Amniotic epithelial cell (primary cell): ENCODE measurements at places on chromosomes 6 and 20.

GRCh38 chr20:57346477-57346876 lies 4.6 kb upstream of the RAE1 start:
- DNase-seq: peak; percentile 51

- peak; percentile 33 for DNase-seq
Measured at GRCh38 chr6:20918868-20919267, 384.6 kb downstream of the CDKAL1 start.

- DNase-seq: no peak
Measured at GRCh38 chr6:38450717-38451116, 189.0 kb downstream of the BTBD9 start.

- DNase-seq: no peak
Measured at GRCh38 chr6:167470836-167471547, 146.1 kb downstream of the TTLL2 start.

GRCh38 chr20:51790256-51790655 lies 12.1 kb downstream of the SALL4 start:
- no peak for DNase-seq

DNA sequence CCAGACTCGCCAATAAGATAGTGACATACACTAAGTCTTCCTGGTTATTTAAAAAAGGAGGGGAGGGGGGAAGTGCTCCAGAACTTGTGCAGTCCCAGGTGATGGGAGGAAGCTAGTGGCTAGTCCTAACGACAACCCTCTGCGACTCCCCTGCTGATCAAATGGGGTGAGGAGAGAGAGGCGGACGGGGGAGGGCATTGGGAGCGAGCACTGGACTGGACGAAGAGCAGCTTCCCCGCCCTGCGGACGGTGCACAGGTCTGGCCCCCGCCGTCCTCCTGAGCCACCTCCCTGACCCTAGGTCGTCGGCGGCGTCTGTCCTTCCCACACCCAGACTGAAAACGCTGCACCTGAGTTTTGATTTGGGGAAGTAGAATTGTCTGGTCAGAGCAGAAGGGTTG lies 2.2 kb upstream of the OLIG3 start:
- DNase-seq: no peak

GRCh38 chr6:11706171-11706570 lies 72.4 kb downstream of the ADTRP start:
- no peak for DNase-seq

DNA sequence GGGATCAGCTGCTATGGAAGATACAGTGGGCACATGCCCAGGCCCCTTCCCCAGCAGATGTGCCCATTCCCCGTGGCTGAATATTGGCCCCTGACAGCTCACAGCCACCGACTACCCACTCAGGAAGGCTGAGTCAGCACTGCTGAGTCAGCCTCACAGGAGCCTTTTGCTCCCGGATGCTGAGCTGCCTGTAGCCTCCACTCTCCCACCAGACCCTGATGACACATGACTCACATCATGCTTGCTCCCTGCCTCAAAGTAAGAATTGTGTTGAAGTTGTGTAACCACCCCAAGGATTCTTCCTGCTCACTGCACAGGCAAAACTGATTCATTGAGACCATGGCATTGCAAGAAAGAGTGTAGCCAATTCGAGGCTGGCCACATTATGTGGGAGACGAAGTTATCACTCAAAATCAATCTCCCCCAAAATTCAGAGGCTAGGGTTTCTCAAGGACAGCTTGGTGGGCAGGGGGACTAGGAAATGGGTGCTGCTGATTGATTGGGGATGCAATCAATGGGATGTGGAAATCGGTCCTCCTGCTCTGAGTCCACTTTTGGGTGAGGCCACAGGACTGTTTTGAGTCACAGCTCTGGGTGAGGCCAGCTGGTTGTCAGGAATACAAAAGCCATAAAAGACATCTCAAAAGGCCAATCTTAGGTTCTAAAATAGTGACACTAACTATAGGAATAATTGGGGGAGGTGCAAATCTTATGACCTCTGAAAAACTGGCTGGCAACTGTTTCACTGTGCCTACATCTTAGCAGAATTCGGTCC lies 556.6 kb upstream of the CDH4 start:
- peak; percentile 70 for DNase-seq

GRCh38 chr20:57605878-57606277 lies 14.3 kb downstream of the ZBP1 start:
- DNase-seq: no peak

- DNase-seq: no peak
Measured at GRCh38 chr6:37175332-37176267, 5.6 kb downstream of the PIM1 start.

- DNase-seq: peak; percentile 50
Measured at GRCh38 chr6:169106176-169106575, 147.5 kb downstream of the THBS2 start.

DNA sequence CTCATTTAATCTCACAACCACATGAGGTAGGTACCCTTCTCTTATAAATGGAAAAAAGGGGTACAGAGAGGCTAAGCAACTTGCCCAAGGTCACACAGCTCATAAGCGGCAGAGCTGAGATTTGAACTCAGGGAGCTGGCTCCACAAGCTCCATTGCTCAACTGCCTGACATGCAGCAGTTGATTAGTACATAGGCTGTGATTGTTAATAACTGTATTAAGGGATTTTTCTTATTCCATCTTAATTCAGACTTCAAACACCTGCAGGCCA lies 6.6 kb downstream of the CCN5 start:
- no peak for DNase-seq

DNA sequence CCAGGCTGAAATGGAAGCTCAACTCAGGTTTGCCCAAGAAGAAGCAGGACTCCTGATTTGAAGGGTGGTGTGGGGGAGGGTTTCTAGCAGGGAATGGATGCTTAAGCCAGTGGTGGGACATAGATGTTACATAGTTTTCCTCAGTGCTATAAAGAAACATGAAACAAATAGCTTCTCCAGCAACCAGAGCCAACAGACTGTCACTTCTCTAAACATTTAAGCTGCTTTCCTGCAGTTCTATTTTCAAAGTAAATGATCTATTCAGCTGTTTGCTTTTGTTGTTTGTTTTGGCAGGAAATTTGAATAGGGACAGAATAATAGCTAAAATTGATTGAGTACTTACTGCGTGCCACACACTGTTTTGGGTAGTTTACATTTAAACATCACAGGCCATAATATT lies 169.0 kb downstream of the UST start:
- DNase-seq: no peak

DNA sequence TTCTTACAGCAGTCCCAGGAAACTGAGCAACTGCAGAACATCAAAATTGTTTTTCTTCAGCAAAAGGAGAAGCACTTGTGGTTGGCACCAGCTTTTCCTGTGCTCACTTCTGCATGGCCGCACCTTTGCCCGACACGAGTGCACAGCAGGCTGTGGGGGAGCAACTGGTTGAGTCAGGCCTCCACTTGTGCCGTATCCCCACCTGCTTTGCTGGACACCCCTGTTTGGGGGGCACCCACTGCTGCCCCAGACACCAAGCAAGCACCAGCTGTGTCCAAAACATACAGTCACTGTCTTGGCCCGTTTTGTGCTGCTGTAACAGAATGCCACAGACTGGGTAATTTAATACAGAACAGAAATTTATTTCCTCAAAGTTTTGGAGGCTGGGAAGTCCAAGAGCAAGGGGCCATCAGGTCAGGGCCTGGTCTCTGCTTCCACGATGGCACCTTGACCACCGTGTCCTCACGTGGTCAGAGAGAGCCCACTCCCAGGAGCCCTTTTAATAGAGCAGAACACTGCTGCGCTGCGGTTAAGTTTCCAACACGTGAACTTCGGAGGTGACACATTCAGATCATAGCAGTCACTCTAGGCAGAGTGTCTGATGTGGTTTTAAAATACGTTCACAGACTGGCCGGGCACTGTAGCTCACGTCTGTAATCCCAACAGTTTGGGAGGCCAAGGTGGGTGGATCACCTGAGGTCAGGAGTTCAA lies 8.7 kb upstream of the GMEB2 start:
- DNase-seq: no peak

DNA sequence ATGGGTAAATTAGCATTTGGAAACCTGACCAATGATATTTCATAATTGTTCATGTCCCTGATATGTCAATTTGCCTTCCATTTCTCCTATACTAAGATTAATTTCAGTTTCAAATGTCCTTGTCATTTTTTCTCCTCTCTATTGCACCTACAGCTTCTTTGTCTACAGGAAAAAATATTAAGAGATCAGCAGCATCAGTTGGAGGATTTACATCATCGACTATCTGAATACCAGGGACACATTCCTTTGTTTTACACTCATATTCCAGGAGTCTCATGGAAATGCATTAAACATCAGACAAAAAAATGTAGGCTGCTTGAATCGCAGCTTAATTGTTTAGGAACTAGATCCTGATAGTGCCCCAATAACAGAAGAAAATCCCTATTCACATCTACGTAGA lies 188.2 kb downstream of the PRKN start:
- DNase-seq: no peak
